ENCODE measurements at places on chromosomes 1 and 21. TPM values are rescaled to one million over a fixed set of nuclear protein-coding genes. Genes with fewer than 3 reads are reported as not detected.

DNA sequence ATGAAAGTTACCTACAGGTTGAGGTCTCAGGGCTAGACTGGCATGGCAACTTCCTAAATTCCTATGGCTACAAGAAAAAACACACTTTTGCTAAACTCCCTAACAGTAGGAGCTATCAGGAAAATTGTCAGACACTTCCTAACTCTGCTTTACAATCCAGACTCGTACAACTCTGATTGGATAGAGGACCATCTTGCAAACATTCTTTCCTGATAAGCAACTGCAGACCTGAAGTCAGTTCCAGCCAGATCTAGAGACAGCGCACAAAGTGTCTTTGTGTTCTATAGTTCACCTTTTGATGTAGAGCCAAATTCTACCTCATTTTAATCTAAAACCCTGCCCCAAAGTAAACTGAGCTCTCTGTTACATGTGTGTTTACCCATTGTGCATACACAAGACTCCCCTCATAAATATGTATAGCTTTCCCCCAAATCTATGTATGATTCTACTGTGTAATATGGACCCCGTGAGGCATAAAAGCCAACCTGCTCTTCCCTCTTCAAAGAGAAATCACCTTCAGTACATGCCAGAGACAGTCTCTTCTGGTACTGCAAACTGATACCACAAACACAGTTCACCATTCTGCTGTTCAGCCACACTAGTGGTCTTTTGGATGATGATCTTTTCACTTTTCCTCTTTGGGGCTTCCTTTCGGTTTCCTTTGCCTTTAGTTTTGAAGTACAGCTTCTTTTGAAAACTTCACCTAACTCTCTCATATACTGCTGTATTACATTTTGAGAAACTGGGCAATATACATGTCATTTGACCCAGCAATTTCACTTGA is 21.7 kb downstream of the ZP4 start:
- no peak for DNase-seq

DNA sequence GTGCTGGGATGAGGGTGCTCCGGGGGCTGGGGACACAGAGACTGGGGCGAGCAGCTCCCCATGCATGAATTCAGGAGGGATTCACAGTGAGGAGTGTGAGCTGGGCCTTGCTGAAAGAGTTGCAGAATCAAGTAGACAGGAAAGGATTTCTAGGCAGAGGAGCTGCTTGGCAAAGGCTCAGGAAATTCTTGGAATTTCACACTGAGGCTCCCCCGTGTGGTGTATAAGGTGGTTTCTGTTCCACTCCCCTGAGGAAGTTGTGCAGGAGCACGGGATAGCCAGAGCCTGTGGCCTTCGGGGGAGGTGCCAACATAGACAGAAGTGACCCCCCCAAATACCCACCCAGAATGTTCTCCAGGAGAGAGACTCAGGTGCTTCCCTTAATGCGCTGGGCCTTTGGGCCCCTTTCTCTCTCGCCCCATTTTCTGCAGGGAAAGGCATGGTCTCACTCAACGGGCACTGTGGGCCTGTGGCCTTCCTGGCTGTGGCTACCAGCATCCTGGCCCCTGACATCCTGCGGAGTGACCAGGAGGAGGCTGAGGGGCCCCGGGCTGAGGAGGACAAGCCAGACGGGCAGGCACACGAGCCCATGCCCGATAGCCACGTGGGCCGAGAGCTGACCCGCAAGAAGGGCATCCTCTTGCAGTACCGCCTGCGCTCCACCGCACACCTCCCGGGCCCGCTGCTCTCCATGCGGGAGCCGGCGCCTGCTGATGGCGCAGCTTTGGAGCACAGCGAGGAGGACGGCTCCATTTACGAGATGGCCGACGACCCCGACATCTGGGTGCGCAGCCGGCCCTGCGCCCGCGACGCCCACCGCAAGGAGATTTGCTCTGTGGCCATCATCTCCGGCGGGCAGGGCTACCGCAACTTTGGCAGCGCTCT is 58.5 kb upstream of the ACTL8 start:
- peak; percentile 55 for DNase-seq

DNA sequence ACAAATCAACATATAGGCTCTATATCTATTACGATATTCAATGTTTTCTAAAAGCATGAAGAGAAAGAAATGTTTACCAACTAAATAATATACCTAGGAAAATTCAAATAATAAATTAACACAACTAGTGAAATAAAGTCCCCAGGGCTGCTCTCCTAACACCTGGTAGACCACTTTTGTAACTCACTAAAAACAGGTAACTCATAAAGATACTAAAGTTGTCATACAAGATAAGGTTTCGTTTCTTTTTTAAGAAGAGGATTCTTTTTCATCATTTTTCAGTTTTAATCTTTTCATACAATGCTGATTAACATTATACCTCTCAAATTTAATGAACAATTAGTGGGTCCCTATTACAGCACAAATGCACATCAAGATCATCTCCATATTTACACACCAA is 99.0 kb downstream of the ZZZ3 start:
- DNase-seq = no peak

DNA sequence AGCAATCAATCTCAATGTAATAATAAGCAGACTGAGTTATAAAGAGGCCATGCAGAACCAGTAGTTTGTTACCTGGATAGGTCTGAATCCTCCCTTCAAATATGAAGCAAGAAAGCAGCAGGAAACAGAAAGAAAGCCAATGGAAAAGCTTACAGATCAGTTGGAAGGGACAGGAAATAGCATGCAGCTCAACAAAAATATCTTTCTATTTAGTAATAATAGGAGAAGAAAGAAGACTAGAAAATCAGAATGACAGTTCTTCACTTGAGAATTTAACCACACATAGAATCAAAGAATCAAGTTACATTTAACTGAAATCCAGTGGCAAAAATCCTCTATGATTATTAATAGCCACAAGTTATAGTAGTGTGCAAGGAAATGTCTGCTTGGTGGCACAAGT is 194.4 kb downstream of the EIF4G3 start:
- DNase-seq = no peak

GRCh38 chr1:1391225-1391624 is 7.9 kb downstream of the CCNL2 start:
- no peak for DNase-seq

- no peak for DNase-seq
Observed at GRCh38 chr1:59272507-59272906, 24.4 kb upstream of the FGGY start.

DNA sequence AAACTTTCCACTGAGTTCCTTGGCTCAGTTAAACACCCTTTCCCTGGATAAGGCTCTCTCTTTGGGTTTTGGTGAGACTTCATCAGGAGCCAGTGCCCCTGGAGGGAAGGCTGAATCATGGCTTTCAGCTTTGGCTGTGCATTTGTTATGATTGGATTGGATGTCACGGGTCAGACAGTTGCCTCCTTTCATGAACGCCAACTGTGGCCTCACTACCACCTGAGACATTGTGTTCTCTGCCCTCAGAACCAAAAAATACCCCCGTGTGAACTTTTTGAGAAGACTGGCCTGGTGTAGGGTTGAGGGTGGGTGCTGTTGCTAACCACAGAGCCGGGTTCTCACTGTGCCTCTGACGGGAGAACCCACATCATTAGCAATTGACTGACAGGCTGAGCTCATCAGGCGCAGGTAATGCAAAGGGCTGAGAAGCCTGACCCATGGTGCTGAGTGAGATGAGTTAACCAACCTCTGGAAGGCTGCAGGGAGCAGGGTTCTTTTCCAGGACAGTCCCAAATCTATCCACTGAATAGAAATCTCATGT is 65.6 kb downstream of the HHAT start:
- no peak for DNase-seq

- DNase-seq = peak; percentile 91
Observed at GRCh38 chr1:43836267-43836951, 97.2 kb upstream of the ARTN start.

DNA sequence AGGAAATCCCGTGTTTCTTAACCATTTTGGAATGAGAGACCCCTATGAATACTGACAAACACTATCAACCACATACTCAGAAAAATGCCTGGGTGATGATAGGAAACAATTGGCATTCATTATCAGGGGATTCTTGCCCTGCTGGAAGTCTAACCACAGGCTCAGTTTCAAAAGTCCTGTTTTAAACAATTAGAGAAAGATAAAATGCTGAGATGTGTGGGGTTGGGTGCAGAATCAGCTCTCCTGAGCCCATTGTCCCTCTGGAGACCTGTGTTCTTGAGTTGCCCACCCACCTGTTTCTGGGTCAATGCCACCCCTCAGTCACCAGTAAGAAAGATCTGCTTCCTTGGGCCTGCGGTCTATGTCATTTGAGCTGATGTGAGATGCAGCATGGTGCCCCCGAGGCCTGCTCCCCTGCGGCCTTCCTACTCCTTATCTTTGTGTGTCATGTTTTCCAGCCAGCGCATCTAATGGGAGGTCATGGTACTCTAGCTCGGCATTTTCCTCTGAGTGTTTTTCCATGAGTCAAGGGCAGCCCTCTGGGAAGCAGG is 130.3 kb upstream of the PLXNA2 start:
- no peak for DNase-seq

DNA sequence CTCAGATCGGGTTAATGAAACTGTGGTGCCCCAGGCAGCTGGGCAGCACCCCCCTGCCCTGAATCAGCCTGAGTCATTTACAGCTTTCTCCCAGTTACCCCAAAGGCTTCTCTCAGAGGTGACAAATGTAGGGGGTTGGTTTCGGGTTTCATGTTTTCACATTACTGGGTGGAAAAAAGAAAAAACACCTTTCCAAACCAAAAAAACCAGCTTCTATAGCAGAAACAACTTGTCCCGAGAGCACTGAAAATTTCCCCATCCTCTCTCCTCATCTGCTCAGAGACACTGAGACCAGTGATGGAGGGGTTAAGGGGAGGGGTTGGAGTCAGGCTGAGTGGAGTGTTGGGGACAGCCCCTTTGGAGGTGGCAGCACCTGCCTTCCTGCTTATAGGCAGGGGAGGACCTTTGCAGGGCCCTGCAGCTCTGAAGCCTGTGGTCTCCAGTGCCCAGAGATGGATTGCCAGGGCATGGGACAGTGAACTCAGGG is 15.6 kb downstream of the UTP11 start:
- no peak for DNase-seq

The MAP3K21 gene
- 10.1 TPM for total RNA-seq

The RGSL1 gene
- total RNA-seq = not detected

The OR2T11 gene
- total RNA-seq = not detected

The SLC22A15 gene
- not detected for total RNA-seq

The CITED4 gene
- total RNA-seq = 6.4 TPM

The VAV3 gene
- 0.03 TPM for total RNA-seq

The FABP3 gene
- not detected for total RNA-seq
